T-helper 17 cell (primary cell): ENCODE measurements at places on chromosomes 2 and 18. TPM values are rescaled to one million over a fixed set of nuclear protein-coding genes. Genes with fewer than 3 reads are reported as not detected.

ITGB1BP1 gene
- total RNA-seq, result 74.9 TPM

SNRNP27 gene
- total RNA-seq, result 33.5 TPM

MROH2A gene
- not detected for total RNA-seq

PRKAG3 gene
- not detected for total RNA-seq

CCDC178 gene
- not detected for total RNA-seq

GKN2 gene
- total RNA-seq, result not detected

HOXD12 gene
- total RNA-seq, result not detected
